ENCODE measurements at places on chromosomes 5 and 9. TPM values are rescaled to one million over a fixed set of nuclear protein-coding genes. Genes with fewer than 3 reads are reported as not detected.

AJM1 gene
- 5.9 TPM for total RNA-seq

ZFP37 gene
- total RNA-seq, result 0.87 TPM

TSLP gene
- total RNA-seq, result not detected

SPATA31D4 gene
- not detected for total RNA-seq

SHOC1 gene
- not detected for total RNA-seq

ACOT12 gene
- not detected for total RNA-seq

HEMGN gene
- total RNA-seq, result 2.0 TPM

ADGRD2 gene
- total RNA-seq, result not detected

PAEP gene
- not detected for total RNA-seq

KCNN2 gene
- total RNA-seq, result not detected

WDR55 gene
- 34.2 TPM for total RNA-seq

MARCOL gene
- not detected for total RNA-seq

HRCT1 gene
- total RNA-seq, result not detected

LCN1 gene
- not detected for total RNA-seq

GNE gene
- total RNA-seq, result 16.1 TPM

PRKACG gene
- not detected for total RNA-seq

CMYA5 gene
- 0.19 TPM for total RNA-seq

OR13D1 gene
- total RNA-seq, result not detected

GLIPR2 gene
- 31.9 TPM for total RNA-seq

DDX46 gene
- 57.3 TPM for total RNA-seq

C5orf58 gene
- not detected for total RNA-seq

ZNG1F gene
- 9.6 TPM for total RNA-seq

ANKRD31 gene
- 0.10 TPM for total RNA-seq

IGFBPL1 gene
- total RNA-seq, result not detected

PCDHA5 gene
- not detected for total RNA-seq

GNA14 gene
- total RNA-seq, result not detected

NSMF gene
- total RNA-seq, result 62.2 TPM

MACIR gene
- total RNA-seq, result 5.7 TPM

SEMA6A gene
- not detected for total RNA-seq

MRPL22 gene
- 42.9 TPM for total RNA-seq

SLCO6A1 gene
- not detected for total RNA-seq

ABO gene
- total RNA-seq, result 0.50 TPM

ISOC1 gene
- 13.6 TPM for total RNA-seq

OMD gene
- not detected for total RNA-seq

GCNT4 gene
- total RNA-seq, result 2.2 TPM

IL4 gene
- 0.55 TPM for total RNA-seq

ABLIM3 gene
- total RNA-seq, result not detected

FCN2 gene
- total RNA-seq, result not detected

PCDHA11 gene
- total RNA-seq, result not detected

SAPCD2 gene
- 24.5 TPM for total RNA-seq

FEM1C gene
- 15.1 TPM for total RNA-seq

OR1L1 gene
- not detected for total RNA-seq

RAB3C gene
- total RNA-seq, result not detected

OTP gene
- total RNA-seq, result not detected

SARDH gene
- 4.3 TPM for total RNA-seq

PROP1 gene
- not detected for total RNA-seq

NAIP gene
- total RNA-seq, result 20.3 TPM

PLPP7 gene
- total RNA-seq, result 0.13 TPM

ANKS6 gene
- total RNA-seq, result 8.3 TPM

FRRS1L gene
- total RNA-seq, result not detected

DAPK1 gene
- total RNA-seq, result 0.08 TPM

ORM1 gene
- not detected for total RNA-seq

IL13 gene
- total RNA-seq, result 2.7 TPM

PCDHGB5 gene
- total RNA-seq, result 0.08 TPM
